ENCODE measurements at places on chromosomes 6 and 20.
A peak's percentile ranks its signal among the peaks of the same experiment; 100 is the strongest.

GRCh38 chr6:57035549-57035948 lies 10.9 kb upstream of the KIAA1586 start:
- DNase-seq, result no peak

GRCh38 chr6:235763-236360 lies 56.4 kb upstream of the DUSP22 start:
- no peak for DNase-seq

- DNase-seq, result no peak
These were observed 199.2 kb upstream of the PMEPA1 start for GRCh38 chr20:57908704-57909630.

DNA sequence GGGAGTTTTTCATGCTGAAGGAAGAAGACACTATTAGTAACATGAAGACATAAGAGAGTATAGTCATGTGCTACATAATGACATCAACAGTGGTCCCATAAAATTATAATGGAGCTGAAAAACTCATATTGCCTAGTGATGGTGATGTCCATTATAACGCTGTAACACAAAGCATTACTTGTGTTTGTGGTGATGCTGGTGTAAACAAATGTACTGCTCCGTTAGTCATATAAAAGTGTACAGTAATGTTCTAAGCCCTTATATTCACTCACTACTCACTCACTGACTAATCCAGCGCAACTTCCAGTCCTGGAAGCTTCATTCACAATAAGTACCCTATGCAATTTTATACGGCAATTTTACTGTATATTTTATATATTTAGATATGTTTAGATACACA lies 26.8 kb upstream of the ASF1A start:
- DNase-seq, result no peak

DNA sequence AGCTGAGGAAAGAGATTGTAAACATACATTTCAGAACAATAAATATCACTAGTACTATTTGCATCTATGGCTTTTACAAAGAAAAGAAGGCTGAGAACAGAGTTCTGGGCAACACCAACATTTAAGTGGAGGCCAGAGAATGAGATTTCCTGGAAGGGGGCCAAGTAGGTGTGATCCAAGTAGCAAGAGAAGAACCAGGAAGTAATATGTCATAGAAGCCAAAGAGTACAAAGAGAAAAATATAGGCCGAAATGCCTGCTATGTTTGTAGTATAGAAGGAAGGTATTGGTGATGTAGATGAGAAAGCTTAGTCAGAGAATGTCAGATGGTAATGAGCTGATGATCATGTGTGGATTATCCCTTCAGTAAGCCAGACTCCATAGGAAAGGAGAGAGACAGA lies 94.5 kb downstream of the PERP start:
- DNase-seq, result no peak

- DNase-seq, result no peak
These were observed 32.3 kb downstream of the FOXP4 start for GRCh38 chr6:41578217-41579087.

DNA sequence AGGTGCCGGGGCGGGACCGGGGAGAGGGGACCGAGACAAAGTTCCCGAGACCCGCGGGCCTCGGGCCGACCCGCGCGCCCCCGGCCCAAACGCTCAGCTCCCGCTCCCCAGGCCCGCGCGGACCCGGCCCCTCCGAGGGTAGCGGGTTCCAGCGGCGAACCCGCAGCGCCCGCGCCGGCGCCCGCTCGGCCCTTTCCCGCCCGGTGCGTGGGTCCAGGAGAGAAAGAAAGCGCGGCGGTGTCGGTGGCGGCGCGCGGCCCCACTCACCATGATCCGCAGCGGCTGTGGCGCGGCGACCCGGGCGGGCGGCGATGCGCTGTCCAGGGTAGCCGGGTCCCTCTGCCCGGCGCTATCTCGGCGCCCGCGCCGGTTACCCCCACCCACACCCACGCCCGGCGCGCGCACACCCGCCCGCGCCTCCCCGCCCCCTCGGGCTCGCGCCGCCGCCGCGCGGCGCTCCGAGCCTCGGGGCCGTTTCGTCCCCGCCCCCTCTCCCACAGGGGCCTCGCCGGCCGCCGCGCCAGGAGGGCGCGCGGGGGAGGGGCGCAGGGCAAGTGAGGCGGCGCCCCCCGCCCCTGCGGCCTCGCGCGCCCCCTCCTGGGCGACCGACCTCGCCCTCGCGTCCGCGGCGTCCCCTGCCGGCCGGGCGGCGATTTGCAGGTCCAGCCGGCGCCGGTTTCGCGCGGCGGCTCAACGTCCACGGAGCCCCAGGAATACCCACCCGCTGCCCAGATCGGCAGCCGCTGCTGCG lies at the start of gene ELOVL2:
Gene ELOVL2, minus strand, starts transcription at position 345 of the 751 bp plus-strand sequence. Its CDS starts 75 bp downstream, at position 270.
- DNase-seq, result no peak

GRCh38 chr6:142857796-142858555 lies 87.0 kb downstream of the HIVEP2 start:
- no peak for DNase-seq

GRCh38 chr6:146851837-146852236 lies 253.1 kb downstream of the ADGB start:
- DNase-seq, result no peak

DNA sequence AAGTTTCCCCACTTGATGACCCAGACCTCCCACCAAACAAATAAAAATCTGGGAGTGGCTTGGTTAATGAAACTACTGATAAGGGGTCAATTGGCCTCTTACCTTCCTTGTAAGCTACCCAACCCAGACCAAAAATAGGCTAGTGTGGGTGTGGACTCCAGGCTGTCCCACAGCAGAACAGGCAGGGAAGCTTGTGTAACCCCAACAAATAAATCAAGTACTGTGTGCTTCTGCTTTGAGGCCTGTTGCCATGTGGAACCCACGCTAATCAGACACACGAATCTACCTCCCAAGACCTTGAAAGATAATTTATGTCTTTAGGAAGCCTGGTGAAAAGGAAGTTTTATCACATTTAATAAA lies 33.7 kb upstream of the PAQR8 start:
- DNase-seq, result no peak

GRCh38 chr6:9583753-9584352 lies 831.0 kb downstream of the TFAP2A start:
- DNase-seq, result no peak

DNA sequence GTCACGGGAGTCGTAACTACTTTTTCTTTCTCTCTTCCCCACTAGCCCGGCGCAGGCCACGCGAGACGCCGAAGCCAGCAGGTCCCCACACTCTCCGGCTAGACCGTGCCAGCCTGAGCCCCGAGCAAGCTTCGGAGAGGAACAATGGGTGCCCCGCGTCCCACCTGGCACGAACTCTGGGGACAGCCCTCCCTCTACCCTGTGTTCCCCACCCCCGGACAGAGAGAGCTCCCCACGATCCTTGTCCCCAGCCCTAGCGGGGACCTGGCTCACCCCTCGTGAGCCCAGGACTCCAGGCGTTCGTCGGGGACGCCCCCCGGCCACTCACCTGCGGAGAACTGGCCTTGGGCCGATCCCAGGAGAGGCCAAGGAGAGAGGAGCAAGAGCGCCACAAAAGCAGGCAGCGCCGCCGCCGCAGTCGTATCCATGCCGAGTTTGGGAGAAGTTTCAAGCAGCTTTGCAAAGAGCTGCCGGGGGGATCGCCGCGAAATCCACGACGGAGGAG lies 416 bp downstream of the PTPRK start:
- peak; percentile 82 for DNase-seq

DNA sequence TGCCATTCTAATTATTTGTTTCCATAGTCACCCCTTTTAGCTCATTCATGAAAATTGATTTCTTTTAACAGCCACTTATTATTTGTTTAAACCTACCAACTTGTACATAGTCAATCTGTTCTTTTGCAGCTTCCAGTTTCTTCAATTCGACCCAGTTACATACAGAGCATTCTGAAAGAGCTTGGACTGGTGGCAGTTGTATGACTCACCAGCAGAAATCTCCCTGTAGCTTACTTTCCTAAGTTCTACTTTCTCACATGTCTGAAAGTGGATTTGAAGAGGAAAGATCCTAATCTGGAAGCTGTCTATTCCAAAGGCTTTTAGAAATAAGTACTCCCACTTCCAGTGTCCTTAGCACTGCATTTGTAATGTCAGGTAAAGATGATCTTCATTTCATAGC lies 447.9 kb downstream of the HTR1B start:
- no peak for DNase-seq

- DNase-seq, result no peak
These were observed 143.7 kb upstream of the PTPN1 start for GRCh38 chr20:50366270-50367103.

GRCh38 chr6:42627674-42628073 lies 63.8 kb downstream of the UBR2 start:
- DNase-seq, result no peak

Data from midbrain (tissue), 1 donor.